Thyroid gland (tissue), 4 donors: ENCODE measurements at places on chromosomes 3 and 15. TPM values are rescaled to one million over a fixed set of nuclear protein-coding genes. Genes with fewer than 3 reads are reported as not detected.

DNA sequence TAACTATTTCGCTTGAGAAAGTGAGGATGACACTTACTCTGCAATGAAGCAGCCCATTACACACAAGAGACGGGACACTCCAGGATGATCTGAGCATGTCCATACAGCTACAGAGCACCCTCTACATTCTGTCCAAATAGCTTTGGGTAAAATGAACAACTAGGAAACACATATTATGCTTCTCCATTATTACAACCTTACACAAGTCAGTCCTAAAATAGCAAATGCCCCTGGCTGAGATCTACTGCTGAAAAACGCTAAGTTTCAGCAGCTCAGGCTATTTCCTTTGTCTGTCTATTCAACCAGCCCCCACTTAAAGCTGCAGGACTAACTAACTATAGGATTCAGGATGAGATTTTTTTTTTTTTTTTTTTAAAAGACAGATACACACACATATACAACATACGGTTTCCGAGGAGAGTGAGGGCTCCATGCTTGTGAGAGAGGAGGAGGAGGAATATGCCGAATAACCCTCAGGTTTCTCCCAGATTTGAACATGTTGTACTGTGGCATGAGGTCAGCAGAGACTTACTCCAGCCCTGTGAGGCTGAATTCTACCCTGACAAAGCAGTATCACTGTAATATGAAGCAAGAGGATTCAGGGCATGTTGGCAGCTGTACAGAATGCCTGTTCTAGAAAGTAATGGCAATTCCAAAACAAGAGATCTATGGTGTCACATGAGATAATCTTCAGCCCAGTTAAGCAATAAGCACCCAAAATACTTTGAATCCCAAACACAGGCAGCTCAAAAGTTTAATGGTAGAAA is 117.3 kb upstream of the PLXND1 start:
- H3K4me1 ChIP-seq = peaks cover 28% of the 10 kb centered on the region
- no peaks in the 10 kb centered on the region for H3K27me3 ChIP-seq
- DNase-seq = peak; percentile 57
- H3K4me3 ChIP-seq = no peak overlapping the region
- peak overlapping the region; percentile 57 for H3K27ac ChIP-seq
- H3K36me3 ChIP-seq = no peaks in the 10 kb centered on the region

GRCh38 chr15:73482166-73482565 is 39.2 kb downstream of the REC114 start:
- no peak overlapping the region for H3K4me3 ChIP-seq
- DNase-seq = no peak
- peaks cover 13% of the 10 kb centered on the region for H3K4me1 ChIP-seq
- H3K27ac ChIP-seq = no peak overlapping the region
- H3K27me3 ChIP-seq = no peaks in the 10 kb centered on the region

GRCh38 chr15:68235022-68235421 is 5.5 kb upstream of the CLN6 start:
- DNase-seq = no peak
- no peaks in the 10 kb centered on the region for H3K27me3 ChIP-seq
- no peak overlapping the region for H3K27ac ChIP-seq

GRCh38 chr3:188855675-188856074 is 316.1 kb upstream of the TPRG1 start:
- no peaks in the 10 kb centered on the region for H3K36me3 ChIP-seq
- no peak overlapping the region for H3K27ac ChIP-seq
- H3K4me1 ChIP-seq = no peaks in the 10 kb centered on the region
- H3K4me3 ChIP-seq = no peak overlapping the region
- no peaks in the 10 kb centered on the region for H3K27me3 ChIP-seq
- DNase-seq = no peak

DNA sequence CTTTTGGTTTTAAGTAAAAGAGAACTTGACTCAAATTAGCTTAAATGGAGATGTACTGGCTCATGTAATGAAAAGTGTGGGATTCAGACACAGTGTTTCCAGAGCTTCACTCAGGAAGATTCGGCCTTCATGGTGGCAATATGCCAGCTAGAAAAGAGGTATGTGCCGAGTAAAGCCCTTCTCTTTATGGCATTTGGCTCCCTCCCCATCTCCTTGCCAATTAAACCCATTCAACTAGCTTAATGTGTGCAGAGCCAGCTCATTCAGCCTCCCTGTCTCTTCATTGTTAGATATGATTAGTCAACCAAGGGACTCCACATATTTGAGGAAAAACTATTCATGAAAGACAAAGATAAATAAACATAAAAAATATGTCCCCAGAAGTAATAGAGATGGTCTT is 15.0 kb upstream of the TRANK1 start:
- H3K27ac ChIP-seq = peak overlapping the region; percentile 57
- peak; percentile 67 for DNase-seq
- H3K27me3 ChIP-seq = no peaks in the 10 kb centered on the region
- H3K4me3 ChIP-seq = no peak overlapping the region
- H3K36me3 ChIP-seq = no peaks in the 10 kb centered on the region

GRCh38 chr3:53754325-53754724 is 91.9 kb downstream of the CHDH start:
- H3K4me3 ChIP-seq = no peak overlapping the region
- H3K27me3 ChIP-seq = no peaks in the 10 kb centered on the region
- H3K27ac ChIP-seq = no peak overlapping the region
- no peak for DNase-seq

- peaks cover 15% of the 10 kb centered on the region for H3K4me1 ChIP-seq
- H3K4me3 ChIP-seq = no peak overlapping the region
- H3K36me3 ChIP-seq = no peaks in the 10 kb centered on the region
- no peaks in the 10 kb centered on the region for H3K27me3 ChIP-seq
These were observed 97.2 kb downstream of the CHST2 start for GRCh38 chr3:143216709-143217182.

DNA sequence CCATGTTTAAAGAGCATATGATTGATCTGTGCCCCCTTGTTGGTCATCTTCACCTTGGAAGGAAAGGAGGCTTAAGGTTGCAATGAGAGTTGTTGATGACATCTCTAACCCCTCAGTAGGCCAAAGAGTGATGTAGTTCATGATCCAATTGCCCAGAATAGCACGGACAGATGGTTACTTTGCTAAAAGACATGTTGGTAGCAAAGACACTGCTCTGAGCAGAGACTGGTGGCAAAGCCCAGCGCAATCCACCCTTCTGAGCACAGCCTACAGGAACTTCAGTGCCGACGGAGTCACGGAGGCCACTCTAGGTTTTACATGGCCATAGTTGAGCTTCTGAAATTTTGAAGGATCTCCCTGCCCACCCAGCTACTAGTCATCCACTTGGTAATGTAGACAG is 21.8 kb downstream of the FBXO45 start:
- DNase-seq = no peak
- H3K4me3 ChIP-seq = no peak overlapping the region
- no peak overlapping the region for H3K27ac ChIP-seq
- no peaks in the 10 kb centered on the region for H3K4me1 ChIP-seq

- H3K27ac ChIP-seq = no peak overlapping the region
- H3K4me3 ChIP-seq = no peak overlapping the region
- DNase-seq = no peak
- no peaks in the 10 kb centered on the region for H3K4me1 ChIP-seq
- H3K36me3 ChIP-seq = no peaks in the 10 kb centered on the region
These were observed 89.8 kb downstream of the CADPS start for GRCh38 chr3:62785384-62785783.

DNA sequence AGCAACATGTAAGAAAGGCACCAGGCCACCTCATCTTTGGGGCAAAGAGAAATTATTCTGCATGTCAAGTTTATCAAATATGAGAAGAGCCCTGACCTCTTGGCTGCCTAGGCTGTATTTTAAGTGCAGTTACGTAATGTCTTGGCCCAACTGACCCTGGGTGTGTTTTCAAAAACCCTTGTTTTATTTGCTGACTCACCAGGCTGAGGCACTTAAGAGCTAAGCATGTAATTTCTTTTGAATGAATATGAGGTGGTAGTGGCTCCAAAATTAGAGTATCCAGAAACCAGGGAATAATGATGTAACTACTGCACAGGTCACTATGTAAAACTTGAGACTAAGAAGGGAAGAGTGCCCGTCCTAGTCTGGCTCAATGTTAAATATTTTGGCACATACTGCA is 24.3 kb downstream of the PGPEP1L start:
- no peak overlapping the region for H3K4me3 ChIP-seq
- no peaks in the 10 kb centered on the region for H3K27me3 ChIP-seq
- peak; percentile 72 for DNase-seq
- H3K36me3 ChIP-seq = no peaks in the 10 kb centered on the region
- peaks cover 33% of the 10 kb centered on the region for H3K4me1 ChIP-seq

DNA sequence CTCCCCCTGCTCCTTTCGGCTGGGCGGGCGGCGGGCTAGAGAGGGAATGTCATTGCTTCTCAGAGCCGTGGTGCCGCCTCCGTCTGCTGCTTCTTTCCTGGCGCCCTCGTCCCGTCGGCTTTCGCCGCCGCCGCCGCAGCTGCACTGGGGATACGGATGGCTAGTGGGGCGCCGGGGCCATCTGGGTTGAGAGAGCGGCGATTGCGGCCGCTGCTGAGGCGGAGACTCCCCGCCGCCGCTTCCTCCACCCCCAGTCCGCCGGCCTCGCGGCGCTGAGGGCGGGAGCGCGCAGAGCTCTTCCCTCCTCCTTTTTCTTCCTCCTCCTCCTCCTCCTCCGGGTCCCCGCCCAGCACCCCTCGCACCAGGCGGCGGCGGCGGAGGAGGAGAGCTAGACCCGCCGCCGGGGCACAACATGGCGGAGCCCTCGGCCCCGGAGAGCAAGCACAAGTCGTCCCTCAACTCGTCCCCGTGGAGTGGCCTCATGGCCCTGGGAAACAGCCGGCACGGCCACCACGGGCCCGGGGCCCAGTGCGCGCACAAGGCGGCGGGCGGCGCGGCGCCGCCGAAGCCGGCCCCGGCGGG is at the start of gene STT3B:
Gene STT3B, plus strand, starts transcription at position 339 of the 582 bp plus-strand sequence. Its CDS starts 74 bp downstream, at position 413.
- peak; percentile 83 for DNase-seq

DNA sequence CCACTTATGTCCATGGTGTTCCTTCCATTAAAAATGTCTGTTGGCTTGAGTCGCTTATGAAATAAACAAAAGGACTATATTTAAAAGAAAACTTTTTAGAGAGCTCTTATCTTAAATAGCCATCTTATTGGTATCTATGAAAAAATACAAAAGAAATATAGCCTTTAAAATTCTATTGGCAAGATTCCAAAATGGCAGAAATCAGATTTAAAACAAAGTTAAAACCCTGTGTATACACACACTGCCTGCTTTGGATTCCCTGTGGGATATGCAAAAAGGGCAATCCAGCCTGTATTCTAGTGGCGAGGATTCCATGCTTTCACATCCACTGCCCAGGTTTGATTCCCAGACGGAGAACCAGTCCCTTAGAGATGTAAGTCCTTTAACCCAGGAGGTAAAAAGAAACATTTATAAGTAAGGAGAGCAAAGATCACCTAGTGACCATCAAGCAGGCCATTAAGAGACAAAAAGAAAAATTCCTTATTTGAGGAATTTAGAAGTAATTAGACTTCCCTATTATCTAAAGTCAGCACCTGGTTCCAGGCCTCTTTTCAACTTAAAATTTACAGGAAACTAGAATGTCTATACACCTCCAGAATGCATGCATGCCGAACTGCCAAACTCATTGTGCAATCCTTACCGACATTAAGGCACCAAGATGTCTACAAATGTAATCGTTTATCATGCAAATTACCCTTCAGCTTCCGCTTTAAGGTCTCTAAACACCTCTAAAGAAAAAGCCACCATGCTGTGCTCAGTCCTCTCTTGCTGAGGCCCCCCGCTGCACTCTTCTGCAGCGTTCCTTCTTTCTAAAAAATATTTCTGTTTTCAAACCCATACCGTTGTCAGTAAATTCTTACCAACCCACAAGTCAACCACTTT is 69.6 kb upstream of the STRIT1 start:
- H3K36me3 ChIP-seq = no peaks in the 10 kb centered on the region
- H3K4me3 ChIP-seq = no peak overlapping the region
- H3K4me1 ChIP-seq = peaks cover 6% of the 10 kb centered on the region
- no peak overlapping the region for H3K27ac ChIP-seq
- H3K27me3 ChIP-seq = no peaks in the 10 kb centered on the region

- H3K27me3 ChIP-seq = no peaks in the 10 kb centered on the region
- DNase-seq = no peak
- no peaks in the 10 kb centered on the region for H3K4me1 ChIP-seq
These were observed 27.5 kb upstream of the MAPKBP1 start for GRCh38 chr15:41746802-41747201.

DNA sequence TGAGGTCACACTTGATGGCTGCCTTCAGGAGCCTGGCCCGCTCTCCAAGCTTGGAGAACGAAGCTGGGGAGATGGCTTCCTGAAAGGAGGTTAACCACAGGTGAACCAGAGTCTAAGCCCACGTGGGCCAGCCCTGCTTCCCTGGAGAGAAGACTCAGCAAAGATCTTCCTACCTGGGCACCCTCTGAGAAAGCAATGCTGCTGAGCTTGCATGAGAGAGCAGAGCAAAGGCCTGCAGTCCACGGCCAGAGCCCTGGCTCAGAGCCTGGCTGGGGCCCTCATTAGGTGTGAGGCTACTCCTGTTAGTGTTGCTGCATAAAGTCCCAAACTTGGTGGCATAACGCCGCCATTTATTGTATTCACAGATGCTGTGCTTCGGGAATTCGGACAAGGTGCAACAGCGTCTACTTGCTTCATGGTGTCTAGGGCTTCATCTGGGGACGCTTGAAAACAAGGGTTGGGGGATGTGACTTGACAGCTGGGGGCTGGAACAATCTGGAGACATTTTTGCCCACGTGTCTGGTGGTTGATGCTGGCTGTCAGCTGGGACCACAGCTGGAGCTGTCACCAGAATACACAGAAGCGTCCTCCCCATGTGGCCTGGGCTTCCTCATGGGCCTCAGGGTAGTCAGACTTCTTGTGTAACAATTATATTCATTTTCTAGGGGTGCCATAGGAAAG is 87.9 kb upstream of the MEF2A start:
- H3K27me3 ChIP-seq = no peaks in the 10 kb centered on the region
- H3K4me3 ChIP-seq = no peak overlapping the region
- no peaks in the 10 kb centered on the region for H3K4me1 ChIP-seq
- H3K27ac ChIP-seq = no peak overlapping the region

DNA sequence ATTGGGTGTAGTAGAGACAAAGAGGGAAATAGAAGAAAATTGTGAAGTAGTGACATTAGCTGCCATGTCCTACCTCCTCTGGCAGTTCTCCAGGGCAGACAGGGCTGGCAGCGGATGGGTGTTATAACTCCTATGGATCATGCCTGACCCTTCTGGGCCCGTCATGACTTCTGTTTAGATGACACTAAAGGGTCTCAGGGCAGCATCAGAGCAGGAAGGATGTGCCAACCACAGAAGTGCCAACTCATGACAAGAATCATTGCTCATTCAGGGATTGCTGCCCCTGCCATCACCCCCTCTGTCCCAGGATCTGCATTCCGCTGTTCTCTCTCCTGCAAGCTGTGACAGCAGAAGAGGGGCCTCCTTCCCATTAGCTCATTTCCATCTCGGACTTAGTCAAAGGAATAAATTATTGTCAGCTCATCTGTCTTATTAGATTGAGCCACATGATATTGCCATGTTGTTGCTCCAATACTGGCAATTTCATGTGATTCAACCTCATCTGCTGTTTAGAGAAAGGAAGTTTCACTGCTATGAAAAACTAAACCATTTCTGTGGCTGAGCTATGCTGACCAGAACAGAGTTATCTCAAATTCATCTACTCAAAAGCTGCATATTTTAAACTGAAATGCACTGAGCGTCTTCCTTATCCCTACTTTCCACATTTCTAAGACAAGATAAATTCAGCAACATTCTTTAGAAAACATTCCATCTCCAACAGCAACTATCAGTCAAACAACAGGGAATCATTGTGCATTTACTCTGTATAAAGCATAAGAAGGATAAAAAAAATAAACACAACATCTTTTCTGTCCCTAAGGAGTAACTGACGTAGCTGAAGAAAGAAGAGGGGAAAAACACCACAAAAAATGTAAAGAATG is 271.6 kb downstream of the FHIT start:
- no peaks in the 10 kb centered on the region for H3K36me3 ChIP-seq
- no peak for DNase-seq
- no peaks in the 10 kb centered on the region for H3K4me1 ChIP-seq
- no peak overlapping the region for H3K27ac ChIP-seq
- no peaks in the 10 kb centered on the region for H3K27me3 ChIP-seq

Gene CACNA2D2
- 2.8 TPM for total RNA-seq

Gene MUC13
- not detected for total RNA-seq

Gene SI
- total RNA-seq = not detected
